ENCODE measurements at places on chromosomes 6 and 20. TPM values are rescaled to one million over a fixed set of nuclear protein-coding genes. Genes with fewer than 3 reads are reported as not detected.

OOEP gene
- not detected for total RNA-seq

DNA sequence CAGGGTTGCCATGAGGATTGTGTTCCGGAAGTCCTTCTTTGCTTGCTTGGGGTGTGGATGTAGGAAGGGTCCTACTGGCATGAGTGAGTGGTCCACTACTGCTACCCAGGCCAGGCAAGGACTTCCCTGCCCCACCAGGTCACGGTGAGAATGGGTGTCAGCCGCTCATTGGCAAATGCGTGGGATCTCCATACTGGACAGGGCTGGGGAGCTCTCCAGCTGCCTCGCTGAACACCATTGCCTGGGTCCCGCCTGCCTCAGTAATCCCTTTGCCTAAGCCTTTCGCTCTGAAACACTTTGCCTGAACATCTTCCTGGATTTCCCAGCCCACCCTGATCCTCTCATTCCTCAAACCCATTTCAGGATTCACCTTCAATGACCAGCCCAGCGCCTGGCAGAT, 59.5 kb downstream of the CTCFL start:
- peaks cover 2% of the 10 kb centered on the region for H3K27me3 ChIP-seq
- H3K4me1 ChIP-seq = no peaks in the 10 kb centered on the region
- H3K27ac ChIP-seq = no peak overlapping the region

GRCh38 chr6:166802401-166802800, 153.9 kb downstream of the RNASET2 start:
- H3K4me1 ChIP-seq = no peaks in the 10 kb centered on the region
- no peak overlapping the region for H3K4me3 ChIP-seq
- DNase-seq = no peak
- H3K27me3 ChIP-seq = peaks cover 3% of the 10 kb centered on the region
- H3K27ac ChIP-seq = no peak overlapping the region

GRCh38 chr6:16241321-16241689, 2.9 kb downstream of the GMPR start:
- peaks cover 19% of the 10 kb centered on the region for H3K4me1 ChIP-seq
- H3K36me3 ChIP-seq = no peaks in the 10 kb centered on the region
- no peak overlapping the region for H3K4me3 ChIP-seq

- H3K4me1 ChIP-seq = no peaks in the 10 kb centered on the region
- no peaks in the 10 kb centered on the region for H3K27me3 ChIP-seq
- H3K4me3 ChIP-seq = no peak overlapping the region
- DNase-seq = no peak
- H3K27ac ChIP-seq = no peak overlapping the region
Observed at GRCh38 chr20:16257021-16257420, 316.2 kb downstream of the KIF16B start.

DNA sequence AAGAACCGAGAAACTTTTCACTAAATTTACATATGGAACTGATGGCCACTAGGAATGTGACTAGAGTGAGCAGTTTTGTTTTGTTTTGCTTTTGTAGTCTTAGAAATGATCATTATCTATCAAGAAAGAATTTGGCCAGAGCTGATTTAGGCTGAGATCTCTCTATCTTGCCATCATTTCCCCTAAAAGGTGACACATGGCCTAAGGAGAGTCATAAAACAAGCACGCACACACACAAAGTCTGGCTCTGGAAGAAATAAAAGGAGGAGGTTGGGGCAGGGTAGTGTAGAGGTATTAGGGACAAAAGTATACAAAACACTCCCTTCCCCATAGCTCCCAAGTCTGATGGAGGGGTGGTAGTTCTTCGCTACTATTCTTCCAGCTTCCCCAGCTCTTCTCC, 56.4 kb downstream of the RIPOR2 start:
- no peak for DNase-seq
- H3K4me1 ChIP-seq = peaks cover 16% of the 10 kb centered on the region
- peaks cover 79% of the 10 kb centered on the region for H3K36me3 ChIP-seq
- H3K4me3 ChIP-seq = no peak overlapping the region
- H3K27ac ChIP-seq = no peak overlapping the region
- no peaks in the 10 kb centered on the region for H3K27me3 ChIP-seq

DNA sequence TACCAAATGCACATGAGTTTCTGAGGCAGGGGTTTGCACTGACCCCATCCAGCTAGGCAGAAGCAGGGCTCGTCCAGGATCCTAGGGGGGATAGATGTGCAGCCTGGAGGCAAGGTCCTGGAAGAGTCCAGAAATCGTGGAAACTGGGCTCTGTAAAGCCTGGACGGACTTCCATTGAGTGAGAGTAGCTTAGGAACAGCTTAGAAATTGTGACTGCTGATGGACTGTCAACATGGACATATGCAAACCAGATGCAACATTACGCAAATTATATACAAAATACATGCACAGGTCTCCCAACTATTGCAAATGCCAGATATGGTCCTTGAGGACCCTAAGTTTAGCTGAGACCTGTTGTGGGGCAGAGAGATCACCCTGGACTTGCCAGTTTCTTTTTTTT, 4.8 kb upstream of the EMILIN3 start:
- H3K36me3 ChIP-seq = no peaks in the 10 kb centered on the region
- DNase-seq = no peak
- H3K4me1 ChIP-seq = no peaks in the 10 kb centered on the region
- no peak overlapping the region for H3K27ac ChIP-seq

CENPW gene
- 54.8 TPM for total RNA-seq

- H3K4me3 ChIP-seq = no peak overlapping the region
- no peaks in the 10 kb centered on the region for H3K36me3 ChIP-seq
- peaks cover 5% of the 10 kb centered on the region for H3K27me3 ChIP-seq
- H3K4me1 ChIP-seq = no peaks in the 10 kb centered on the region
Observed at GRCh38 chr6:46269447-46270229, 98.9 kb upstream of the ENPP5 start.

DNA sequence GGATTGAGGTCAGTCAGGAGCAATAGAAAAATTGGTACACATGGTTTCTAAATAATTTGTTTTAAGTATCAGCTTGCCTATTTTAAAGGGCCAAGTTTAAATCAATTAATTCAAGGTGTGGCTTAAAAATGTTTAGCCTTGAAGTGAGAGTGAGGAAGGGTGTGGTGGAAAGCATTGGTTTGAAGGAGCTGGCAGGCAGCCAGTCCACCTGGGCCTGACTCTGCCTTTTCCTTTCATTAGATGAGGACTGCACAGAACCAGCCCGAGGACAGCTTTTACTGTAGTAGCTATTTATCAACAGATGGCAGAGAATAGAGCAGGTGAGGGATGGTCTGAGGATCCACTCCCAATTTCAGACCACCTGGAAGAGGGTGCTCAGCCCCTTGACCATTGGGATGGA, 42.4 kb downstream of the DHX35 start:
- H3K27ac ChIP-seq = no peak overlapping the region
- H3K4me3 ChIP-seq = no peak overlapping the region
- no peaks in the 10 kb centered on the region for H3K27me3 ChIP-seq
- peaks cover 13% of the 10 kb centered on the region for H3K4me1 ChIP-seq
- H3K36me3 ChIP-seq = peaks cover 74% of the 10 kb centered on the region

- H3K4me1 ChIP-seq = no peaks in the 10 kb centered on the region
- H3K36me3 ChIP-seq = no peaks in the 10 kb centered on the region
- no peak for DNase-seq
- no peaks in the 10 kb centered on the region for H3K27me3 ChIP-seq
- H3K4me3 ChIP-seq = no peak overlapping the region
Observed at GRCh38 chr6:21173031-21173430, 420.5 kb upstream of the SOX4 start.
